ENCODE measurements at places on chromosomes 16 and 17.
A peak's percentile ranks its signal among the peaks of the same experiment; 100 is the strongest.

DNA sequence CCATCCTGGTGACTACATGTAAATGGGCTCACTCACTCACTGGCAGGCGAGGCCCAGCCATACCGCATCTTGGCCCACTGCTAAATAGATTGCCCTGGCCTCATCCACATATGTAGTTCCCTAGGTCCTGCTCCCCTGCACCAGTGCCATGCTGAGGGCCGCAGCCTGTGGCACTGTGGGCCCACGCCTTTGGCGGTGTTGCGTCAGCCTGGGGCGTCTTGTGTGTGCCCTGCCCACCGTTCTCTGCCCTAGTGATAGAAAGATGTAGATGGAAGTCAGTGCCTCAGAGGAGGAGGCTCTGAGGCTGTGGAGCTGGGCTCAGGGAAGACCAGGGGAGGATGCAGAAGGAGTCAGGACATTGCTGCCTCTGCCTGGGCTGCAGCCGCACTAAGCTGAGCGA, 18.9 kb downstream of the C17orf75 start:
- no peaks in the 10 kb centered on the region for H3K27me3 ChIP-seq
- H3K4me1 ChIP-seq = peaks cover 6% of the 10 kb centered on the region
- peaks cover 7% of the 10 kb centered on the region for H3K36me3 ChIP-seq
- no peak overlapping the region for H3K4me3 ChIP-seq
- peak overlapping the region; percentile 16 for H3K27ac ChIP-seq

DNA sequence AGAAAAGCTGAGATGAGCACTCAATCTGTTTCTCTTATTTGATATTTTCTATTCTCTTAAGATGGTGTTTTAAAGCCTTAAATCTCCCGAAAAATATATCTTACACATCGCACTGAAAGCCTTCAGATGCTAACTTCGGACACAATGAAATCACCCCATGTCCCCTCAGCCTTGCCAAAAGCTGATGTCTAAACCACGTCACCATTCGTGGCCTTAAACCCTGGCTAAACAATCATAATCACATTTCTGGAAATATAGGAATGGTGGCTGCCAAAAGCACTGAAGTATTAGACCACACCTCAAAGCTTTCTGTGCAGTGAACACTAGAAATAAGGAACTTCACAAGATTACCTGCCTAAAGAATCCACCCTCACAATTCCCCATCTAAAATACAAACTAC, 402.7 kb downstream of the SOX9 start:
- DNase-seq = no peak
- H3K27me3 ChIP-seq = peaks cover 21% of the 10 kb centered on the region
- no peaks in the 10 kb centered on the region for H3K4me1 ChIP-seq
- H3K36me3 ChIP-seq = no peaks in the 10 kb centered on the region

- H3K36me3 ChIP-seq = no peaks in the 10 kb centered on the region
- no peaks in the 10 kb centered on the region for H3K27me3 ChIP-seq
- no peak for DNase-seq
- peaks cover 7% of the 10 kb centered on the region for H3K4me1 ChIP-seq
- H3K27ac ChIP-seq = no peak overlapping the region
- no peak overlapping the region for H3K4me3 ChIP-seq
These were observed 11.4 kb downstream of the HOXB4 start for GRCh38 chr17:48566717-48567116.

- no peak overlapping the region for H3K27ac ChIP-seq
- H3K36me3 ChIP-seq = peaks cover 19% of the 10 kb centered on the region
- DNase-seq = peak; percentile 7
- peaks cover 48% of the 10 kb centered on the region for H3K4me1 ChIP-seq
- H3K4me3 ChIP-seq = no peak overlapping the region
These were observed 185.3 kb upstream of the CACNG3 start for GRCh38 chr16:24070851-24071250.

DNA sequence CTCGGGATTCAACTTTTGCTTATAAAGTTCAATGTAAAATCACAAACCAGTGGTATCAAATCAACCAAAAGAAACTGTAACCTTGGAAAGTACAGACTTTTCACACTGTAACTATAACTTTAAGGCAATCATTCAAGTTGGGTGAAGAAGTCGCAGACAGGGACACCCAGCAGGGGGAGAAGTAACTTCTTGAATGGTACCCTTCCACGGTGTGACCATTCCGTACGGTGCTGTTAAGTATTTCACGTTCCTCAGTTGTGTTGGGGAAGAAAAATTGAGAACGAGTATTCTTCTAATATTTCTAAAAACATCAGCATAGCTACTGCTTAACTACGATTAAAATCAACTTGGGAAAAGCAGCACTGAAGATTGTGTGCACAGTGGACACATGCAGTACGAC, 55.8 kb downstream of the MYH10 start:
- peaks cover 13% of the 10 kb centered on the region for H3K27me3 ChIP-seq
- H3K36me3 ChIP-seq = no peaks in the 10 kb centered on the region
- H3K4me3 ChIP-seq = no peak overlapping the region
- no peaks in the 10 kb centered on the region for H3K4me1 ChIP-seq

DNA sequence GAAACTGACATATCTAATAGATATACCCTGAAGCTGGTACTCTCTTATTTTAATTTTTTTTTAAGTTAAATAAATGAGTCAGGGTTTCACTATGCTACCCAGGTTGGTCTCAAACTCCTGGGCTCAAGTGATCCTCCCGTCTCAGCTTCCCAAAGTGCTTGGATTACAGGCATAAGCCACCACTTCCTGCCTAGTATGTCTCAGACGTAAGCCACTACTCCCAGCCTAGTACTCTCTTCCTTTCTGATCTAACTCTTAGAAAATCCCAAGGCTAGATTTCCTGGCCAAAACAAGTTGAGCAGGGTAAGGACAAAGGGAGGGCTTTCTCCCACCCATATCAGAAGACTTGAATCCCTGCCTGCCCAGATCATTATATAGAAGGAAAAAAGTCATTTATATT, 33.7 kb downstream of the HOXB1 start:
- no peak overlapping the region for H3K4me3 ChIP-seq
- H3K36me3 ChIP-seq = no peaks in the 10 kb centered on the region
- no peak for DNase-seq

DNA sequence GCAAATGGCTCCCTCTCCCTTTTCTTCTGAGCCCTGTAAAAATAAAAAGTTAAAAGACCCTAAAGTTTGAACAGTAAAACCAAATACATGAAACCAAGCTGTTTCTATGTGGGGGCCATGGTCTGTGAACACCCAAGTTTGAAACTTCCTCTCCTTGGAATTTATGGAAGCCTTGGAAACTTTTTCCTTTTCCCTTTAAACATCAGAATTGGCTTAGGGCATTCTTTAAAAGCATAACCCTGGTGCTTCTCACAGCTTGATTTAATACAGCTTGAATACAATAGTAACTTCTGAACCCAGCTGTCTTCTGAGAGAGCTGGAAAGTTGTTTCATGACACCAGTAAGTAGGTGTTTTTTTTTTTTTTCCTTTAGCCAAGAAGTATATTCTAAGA, 26.5 kb downstream of the NKD1 start:
- H3K36me3 ChIP-seq = no peaks in the 10 kb centered on the region
- H3K4me1 ChIP-seq = no peaks in the 10 kb centered on the region
- peaks cover 12% of the 10 kb centered on the region for H3K27me3 ChIP-seq
- H3K27ac ChIP-seq = no peak overlapping the region

GRCh38 chr17:73184136-73184993, 8.5 kb upstream of the COG1 start:
- H3K4me1 ChIP-seq = no peaks in the 10 kb centered on the region
- H3K4me3 ChIP-seq = no peak overlapping the region
- H3K27ac ChIP-seq = no peak overlapping the region

DNA sequence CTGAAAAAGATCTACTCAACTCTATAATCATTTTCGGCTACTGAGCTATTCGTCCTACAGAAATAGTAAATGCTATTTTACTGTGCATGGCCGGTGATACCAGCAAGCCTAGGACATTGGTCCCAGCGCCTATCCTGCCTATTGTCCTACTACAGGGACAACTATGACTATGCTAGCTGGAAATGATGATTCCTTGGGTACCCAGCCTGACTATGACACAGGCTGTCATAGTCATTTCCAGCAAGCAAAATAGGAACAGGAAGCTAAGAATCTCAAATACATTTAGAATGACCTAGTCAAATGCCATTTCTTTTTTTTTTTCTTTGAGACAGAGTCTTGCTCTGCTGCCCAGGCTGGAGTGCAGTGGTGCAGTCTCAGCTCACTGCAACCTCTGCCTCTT, 33.7 kb upstream of the HSBP1 start:
- H3K4me1 ChIP-seq = no peaks in the 10 kb centered on the region
- no peak overlapping the region for H3K27ac ChIP-seq
- no peaks in the 10 kb centered on the region for H3K36me3 ChIP-seq

DNA sequence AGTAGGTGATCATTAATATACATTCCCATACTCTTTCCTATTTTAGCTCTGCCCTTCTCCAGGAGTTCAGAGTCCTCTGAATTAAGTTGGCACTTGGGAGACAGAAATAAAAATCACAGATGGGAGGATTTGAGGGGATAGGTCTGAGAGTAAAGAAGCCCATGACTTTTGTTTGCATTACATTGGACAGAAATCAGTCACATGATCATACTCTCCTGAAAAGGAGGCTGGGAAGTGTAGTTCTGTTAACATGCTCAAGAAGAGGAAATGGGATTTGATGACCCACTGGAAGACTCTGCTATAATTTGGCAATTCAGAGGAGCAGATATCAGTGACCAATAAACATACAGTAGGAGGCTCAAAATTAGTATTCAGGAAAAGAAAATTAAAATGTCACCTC, 674.9 kb upstream of the C16orf82 start:
- H3K36me3 ChIP-seq = no peaks in the 10 kb centered on the region
- DNase-seq = no peak
- peaks cover 19% of the 10 kb centered on the region for H3K27me3 ChIP-seq
- H3K27ac ChIP-seq = no peak overlapping the region
- no peak overlapping the region for H3K4me3 ChIP-seq

DNA sequence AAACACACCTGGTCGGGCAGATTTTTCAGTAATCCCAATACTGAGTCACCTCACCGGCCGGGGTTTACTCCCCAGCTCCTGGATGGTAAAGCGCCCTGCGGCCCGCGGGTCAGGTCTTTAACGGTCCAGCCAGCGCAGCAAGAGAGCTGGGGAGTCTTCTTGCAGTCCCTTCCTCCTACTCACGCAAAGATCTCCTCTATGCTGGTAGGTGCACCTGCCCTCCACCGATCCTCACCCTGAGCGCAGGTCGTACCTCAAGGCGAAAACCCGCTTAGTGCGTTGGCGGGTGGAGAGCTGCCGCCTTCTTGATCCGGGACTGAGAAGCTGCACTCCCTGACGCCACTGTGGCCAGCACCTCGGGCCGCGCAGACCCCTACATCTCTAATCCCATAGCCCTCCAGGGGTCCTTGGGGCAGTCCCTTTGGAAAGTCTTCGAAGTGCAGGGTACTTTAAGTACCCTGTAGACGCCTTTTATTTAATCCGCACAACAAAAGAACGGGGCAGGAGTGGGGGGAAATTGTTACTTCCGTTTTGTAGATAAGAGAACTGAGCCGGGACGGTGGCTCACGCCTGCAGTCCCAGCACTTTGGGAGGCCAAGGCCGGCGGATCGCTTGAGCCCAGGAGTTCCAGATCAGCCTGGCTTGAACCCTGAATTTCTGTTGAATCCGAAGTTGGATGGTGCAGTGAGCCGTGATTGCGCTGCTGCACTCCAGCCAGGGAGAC, 10.4 kb upstream of the HOXB13 start:
- peaks cover 7% of the 10 kb centered on the region for H3K36me3 ChIP-seq
- peaks cover 87% of the 10 kb centered on the region for H3K27me3 ChIP-seq
- DNase-seq = no peak
- H3K4me3 ChIP-seq = peak overlapping the region; percentile 55
- peaks cover 6% of the 10 kb centered on the region for H3K4me1 ChIP-seq

DNA sequence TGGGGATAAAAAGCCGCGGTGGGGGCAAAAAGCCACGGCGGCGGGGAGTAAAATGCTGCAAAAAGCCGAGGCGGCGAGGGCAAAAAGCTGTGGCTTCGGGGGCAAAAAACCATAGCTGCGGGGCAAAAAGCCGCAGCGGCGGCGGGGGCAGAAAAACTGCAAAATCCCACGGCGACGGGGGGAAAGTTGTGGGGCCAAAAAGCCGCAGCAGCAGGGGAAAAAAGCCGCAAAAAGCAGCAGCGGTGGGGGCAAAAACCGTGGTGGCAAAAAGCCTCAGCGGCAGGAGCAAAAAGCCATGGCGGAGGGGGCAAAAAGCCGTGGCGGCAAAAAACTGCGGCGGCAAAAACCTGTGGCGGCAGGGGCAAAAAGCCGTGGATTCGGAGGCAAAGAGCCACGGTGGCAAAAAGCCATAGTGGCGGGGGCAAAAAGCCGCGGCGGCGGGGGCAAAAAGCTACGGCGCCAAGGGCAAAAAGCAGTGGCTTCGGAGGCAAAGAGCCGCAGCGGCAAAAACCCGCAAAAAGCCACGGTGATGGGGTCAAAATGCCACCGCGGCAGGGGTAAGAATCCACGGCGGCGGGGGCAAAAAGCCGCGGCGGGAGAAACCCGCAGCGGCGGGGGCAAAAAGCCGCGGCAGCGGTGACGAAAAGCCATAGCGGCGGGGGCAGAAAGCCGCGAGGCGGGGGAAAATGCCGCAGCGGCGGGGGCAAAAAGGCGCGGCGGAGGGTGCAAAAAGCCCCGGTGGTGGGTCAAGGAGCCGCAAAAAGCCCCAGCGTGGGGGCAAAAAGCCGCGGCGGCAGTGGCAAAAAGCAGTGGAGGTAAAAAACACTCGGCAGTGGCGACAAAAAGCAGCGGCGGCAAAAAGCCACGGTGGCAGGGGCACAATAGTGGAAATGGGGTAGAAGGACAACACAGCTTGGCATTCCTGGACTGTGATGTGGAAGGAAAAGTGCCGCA, 192.8 kb downstream of the SHCBP1 start:
- H3K36me3 ChIP-seq = no peaks in the 10 kb centered on the region
- no peaks in the 10 kb centered on the region for H3K4me1 ChIP-seq
- DNase-seq = no peak
- no peaks in the 10 kb centered on the region for H3K27me3 ChIP-seq
- H3K4me3 ChIP-seq = no peak overlapping the region
- H3K27ac ChIP-seq = no peak overlapping the region

- no peaks in the 10 kb centered on the region for H3K36me3 ChIP-seq
- H3K27ac ChIP-seq = no peak within 1 kb of the TSS
- DNase-seq = no peak
- H3K4me1 ChIP-seq = peaks cover 9% of the 10 kb centered on the region
- H3K4me3 ChIP-seq = peak within 1 kb of the TSS; percentile 84
- H3K27me3 ChIP-seq = peaks cover 59% of the 10 kb centered on the region
These were observed at the start of gene CAVIN1 for GRCh38 chr17:42422958-42423712. TSS of gene CAVIN1 (minus strand) at chr17:42423256. CDS start at chr17:42423097, 159 bp downstream.

DNA sequence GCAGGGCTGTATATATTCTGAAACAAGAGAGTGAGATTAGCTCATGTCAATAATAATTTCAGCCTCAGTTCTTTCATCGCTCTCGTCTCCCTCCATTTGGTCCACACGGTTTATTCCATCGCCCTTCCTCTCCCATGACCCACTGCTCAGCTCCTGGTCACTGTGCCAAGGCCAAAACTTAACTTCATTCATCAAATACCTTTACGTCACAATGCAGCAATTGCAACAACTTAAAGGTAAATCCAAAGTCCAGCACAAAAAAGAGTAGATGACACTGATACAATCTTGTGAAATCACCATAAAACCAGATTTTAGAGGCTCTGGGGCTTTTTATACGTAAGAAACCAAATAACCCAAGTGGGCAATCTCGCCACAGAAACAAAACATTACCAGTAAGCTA, 72.0 kb downstream of the ANKRD11 start:
- peaks cover 69% of the 10 kb centered on the region for H3K36me3 ChIP-seq
- H3K27ac ChIP-seq = peak overlapping the region; percentile 18
- H3K4me1 ChIP-seq = peaks cover 63% of the 10 kb centered on the region
- H3K27me3 ChIP-seq = no peaks in the 10 kb centered on the region

GRCh38 chr17:83204230-83204725, 124.9 kb downstream of the METRNL start:
- H3K4me1 ChIP-seq = peaks cover 50% of the 10 kb centered on the region
- H3K27me3 ChIP-seq = no peaks in the 10 kb centered on the region
- no peak for DNase-seq
- peaks cover 26% of the 10 kb centered on the region for H3K36me3 ChIP-seq

Data from effector memory CD8-positive, alpha-beta T cell (primary cell).